Stimulated activated CD4-positive, alpha-beta T cell treated with anti-CD3 and anti-CD28 coated beads, Interleukin-15, amount 100 ng/mL, for 24 hours (primary cell): ENCODE measurements at places on chromosomes 7 and 10.
A peak's percentile ranks its signal among the peaks of the same experiment; 100 is the strongest.

DNA sequence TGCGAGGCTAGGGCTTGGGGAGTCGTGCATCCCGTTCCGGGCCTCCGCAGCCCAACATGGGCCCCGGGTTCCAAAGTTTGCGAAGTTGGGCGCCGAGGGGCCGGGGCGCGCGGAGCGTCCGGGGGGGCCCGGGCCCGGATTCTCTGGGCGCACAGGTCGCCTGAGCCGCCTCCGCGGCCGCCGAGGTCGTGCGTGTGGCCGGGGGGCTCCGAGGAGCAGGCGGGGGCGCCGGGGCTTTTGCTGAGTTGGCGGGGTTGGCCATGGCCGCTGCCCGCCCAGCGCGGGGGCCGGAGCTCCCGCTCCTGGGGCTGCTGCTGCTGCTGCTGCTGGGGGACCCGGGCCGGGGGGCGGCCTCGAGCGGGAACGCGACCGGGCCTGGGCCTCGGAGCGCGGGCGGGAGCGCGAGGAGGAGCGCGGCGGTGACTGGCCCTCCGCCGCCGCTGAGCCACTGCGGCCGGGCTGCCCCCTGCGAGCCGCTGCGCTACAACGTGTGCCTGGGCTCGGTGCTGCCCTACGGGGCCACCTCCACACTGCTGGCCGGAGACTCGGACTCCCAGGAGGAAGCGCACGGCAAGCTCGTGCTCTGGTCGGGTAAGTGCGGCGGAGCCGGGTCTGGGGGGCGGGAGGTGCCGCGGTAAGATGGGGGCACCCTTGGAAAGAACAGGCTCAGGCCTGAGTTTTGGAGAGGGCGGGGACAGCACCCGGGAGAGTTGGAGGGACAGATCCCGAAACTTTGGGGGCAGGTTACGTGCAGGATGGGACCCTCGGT is 643 bp downstream of the SMO start:
- DNase-seq, result peak; percentile 18

DNA sequence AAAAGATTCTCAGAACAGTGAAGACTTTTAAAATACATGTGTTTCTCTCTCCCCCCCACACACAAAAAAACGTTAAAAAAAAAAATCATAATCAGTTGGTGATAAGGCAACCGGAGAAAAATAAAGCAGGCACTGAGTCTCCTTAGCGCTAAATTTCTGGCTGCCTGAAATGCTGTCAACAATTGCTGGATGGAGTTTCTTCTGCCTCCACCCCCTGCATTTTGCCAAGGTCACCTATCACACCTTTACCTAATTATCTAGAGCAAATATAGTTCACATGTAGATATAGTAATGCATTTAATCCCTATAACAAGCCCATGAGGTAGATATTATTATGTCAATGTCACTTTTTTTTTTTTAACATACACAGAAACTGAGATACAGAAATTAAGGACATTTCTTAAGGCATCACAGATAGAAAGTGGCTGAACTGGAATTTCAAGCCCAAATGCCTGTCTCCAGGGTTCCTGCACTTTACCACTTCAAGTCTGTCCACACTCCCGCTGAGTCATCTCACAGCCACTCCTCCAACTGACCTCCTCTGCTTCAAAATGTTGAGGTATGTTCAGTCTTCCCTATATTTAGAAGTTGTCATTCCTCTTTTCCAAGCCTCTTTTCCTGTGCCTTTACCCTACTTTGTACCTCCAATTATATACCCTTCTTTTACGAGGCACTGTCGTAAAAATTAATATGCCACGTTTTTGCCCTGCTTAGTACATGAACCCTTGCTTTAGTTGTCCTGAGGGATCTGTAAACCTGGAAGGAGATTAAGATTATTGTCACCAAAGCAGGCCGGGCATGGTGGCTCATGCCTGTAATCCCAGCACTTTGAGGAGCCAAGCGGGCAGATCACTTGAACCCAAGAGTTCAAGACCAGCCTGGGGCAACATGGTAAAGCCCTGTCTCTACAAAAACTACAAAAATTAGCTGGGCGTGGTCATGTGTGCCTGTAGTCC is 72.8 kb upstream of the MPP7 start:
- DNase-seq, result no peak

GRCh38 chr10:60114765-60115586 is 208.6 kb upstream of the CCDC6 start:
- DNase-seq, result no peak

GRCh38 chr10:15253951-15254807 is 85.7 kb upstream of the NMT2 start:
- DNase-seq, result no peak

GRCh38 chr7:1848911-1849311 is 178.8 kb downstream of the ELFN1 start:
- DNase-seq, result no peak

- no peak for DNase-seq
Observed at GRCh38 chr10:117419921-117420320, 44.7 kb upstream of the PDZD8 start.

GRCh38 chr7:115356999-115357702 is 435.3 kb downstream of the MDFIC start:
- no peak for DNase-seq

DNA sequence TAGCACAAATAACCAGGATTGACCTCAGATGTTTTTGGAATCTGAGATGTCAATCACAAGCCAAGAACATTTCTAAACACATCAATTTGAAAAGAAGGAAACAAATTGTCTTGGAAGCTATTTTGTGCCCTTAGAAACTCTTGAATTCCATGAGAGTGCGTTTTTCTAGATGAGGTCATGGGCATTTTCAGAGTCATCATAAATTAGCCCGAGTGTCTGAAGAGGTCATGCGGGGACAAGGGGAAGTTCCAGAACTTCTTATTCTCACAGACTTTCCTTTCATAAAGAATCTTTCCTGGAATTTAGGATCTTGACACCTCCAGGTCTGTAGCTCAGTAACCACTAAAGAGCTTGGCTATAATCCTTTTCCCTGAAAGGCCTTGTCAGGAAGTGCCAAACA is 28.2 kb downstream of the IL2RA start:
- DNase-seq, result no peak

GRCh38 chr7:24231493-24231892 is 52.5 kb upstream of the NPY start:
- no peak for DNase-seq

DNA sequence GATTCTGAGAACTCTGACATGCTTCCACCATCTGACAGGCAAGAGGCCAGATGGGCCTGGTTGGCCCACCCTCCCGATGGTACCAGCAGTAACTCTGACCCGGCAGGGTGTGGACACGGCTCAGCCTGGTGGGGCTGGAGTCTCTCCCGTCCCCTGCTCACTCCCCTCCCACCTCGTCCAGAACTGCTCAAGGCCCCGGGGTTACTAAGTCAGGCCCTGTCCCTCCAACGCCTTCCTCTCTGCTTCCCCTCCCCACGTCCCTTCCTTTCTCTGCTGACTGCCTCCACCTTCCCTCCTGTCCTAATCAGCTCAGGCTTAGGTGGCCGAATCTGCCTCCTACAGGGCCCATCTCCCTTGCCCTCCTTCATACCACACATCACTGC is 12.5 kb downstream of the CALML5 start:
- DNase-seq, result no peak

GRCh38 chr10:91042069-91042468 is 121.2 kb upstream of the ANKRD1 start:
- DNase-seq, result no peak

DNA sequence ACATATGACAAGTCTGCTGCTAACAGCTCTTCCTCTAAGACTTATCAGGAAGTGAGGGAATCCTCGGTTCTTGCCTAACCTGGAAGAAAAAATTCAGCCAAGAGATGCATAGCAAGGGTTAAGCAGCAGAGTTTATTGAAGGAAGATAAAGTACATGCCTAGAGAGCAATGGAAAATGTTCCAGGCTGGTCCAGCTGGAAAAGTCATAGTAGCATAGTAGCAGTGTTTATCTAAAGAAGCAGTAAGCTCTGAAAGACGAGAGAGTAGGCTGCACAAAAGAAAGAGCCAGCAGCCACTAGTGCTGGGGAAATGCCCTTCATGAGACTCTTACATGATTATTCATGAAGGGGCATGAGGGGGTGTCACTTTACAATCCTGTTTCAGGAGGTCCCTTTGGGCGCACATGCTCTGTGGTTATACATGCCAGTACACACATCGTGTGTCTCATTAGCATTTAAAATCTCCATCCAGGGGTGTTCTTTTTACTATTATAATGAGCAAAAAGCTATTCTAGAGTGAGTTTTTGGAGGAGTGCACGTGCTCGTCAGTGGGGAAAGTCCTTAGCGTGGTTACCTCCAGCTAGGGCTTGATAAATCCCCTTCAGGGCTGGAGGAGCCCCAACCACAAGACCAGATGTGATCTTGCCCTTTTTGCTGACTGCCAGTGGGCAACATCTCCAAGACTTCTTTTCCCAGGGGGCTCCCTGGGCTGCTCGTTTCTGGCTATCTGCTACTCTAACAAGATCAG is 716.1 kb downstream of the PARD3 start:
- no peak for DNase-seq

- DNase-seq, result peak; percentile 1
Observed at GRCh38 chr10:46548498-46549090, 7.9 kb downstream of the GPRIN2 start.
